HFFc6 (cell line): ENCODE measurements at places on chromosomes 3 and 15.

DNA sequence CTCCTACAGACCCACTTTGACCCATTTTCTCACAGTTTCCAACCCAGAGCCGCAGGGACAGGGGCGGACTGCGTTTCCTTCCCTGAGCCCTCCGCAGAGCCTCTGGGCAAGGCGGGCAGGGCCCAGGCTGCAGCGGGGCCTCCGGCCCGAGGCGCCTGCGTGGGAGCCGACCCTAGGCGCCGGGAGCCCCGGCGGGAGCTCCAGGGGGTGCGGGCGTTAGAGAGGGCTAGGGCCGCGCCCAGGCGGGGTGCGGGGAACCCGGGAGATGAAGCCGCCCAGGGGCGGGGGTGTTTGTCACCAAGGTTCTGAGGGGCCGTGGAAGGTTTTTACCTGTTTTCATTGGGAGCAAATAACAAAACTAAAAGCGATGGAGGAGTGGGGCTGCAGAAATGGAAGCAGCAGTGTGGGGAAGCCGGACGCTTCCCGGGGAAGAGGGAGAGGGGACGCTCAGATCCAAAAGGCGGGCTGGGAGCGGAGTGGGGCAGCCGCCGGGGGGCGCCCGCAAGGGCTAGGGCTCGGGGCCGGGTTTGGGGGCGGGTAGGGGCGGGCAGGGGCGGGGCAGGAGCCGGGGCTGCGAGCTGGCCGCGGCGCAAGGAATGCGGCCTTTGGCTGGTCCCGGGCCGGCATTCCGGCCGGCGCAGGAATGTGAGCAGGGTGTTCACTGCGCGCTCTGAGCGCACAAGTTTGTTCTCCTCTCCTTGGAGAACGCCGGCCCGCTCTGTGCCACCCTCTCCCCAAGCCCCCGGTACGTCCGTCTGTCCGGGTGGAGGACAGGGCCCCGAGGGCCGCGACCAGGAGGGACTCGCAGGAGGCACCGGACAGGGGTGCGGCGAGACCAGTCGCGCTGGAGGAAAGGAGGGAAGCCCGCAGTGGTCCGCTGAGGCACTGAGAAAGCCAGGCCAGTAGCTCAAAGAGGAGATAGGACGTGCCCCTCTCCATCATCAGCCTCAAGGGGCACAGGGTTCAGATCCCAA is 61.1 kb downstream of the AMOTL2 start:
- peak; percentile 46 for DNase-seq

DNA sequence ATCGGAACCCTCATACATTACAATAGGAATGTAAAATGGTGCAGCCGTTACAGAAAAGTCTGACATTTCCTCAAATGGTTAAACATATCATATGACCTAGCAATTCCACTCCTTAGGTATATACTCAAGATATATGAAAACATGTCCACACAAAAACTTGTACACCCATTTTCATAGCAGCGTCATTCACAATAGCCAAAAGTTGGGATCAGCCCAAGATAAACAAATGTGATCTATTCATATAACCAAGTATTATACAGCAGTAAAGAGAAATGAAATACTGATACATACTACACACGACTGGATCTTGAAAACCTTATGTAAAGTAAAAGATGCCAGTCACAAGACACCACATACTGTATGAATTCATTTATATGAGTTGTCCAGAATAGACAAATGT is 102.4 kb downstream of the MSL2 start:
- DNase-seq = no peak

GRCh38 chr15:32898414-32898813 is 180.6 kb downstream of the GREM1 start:
- no peak for DNase-seq

- DNase-seq = no peak
Observed at GRCh38 chr3:74004386-74004785, 379.6 kb upstream of the PDZRN3 start.

GRCh38 chr15:70032509-70032908 is 65.2 kb downstream of the TLE3 start:
- no peak for DNase-seq

- no peak for DNase-seq
Observed at GRCh38 chr3:124934577-124934976, at the start of gene MUC13. TSS of gene MUC13 (minus strand) at chr3:124934751. CDS start at chr3:124934712, 39 bp downstream.

- peak; percentile 72 for DNase-seq
Observed at GRCh38 chr3:189276444-189277219, 104.9 kb downstream of the TPRG1 start.
